ENCODE measurements at places on chromosomes 13 and 19.

DNA sequence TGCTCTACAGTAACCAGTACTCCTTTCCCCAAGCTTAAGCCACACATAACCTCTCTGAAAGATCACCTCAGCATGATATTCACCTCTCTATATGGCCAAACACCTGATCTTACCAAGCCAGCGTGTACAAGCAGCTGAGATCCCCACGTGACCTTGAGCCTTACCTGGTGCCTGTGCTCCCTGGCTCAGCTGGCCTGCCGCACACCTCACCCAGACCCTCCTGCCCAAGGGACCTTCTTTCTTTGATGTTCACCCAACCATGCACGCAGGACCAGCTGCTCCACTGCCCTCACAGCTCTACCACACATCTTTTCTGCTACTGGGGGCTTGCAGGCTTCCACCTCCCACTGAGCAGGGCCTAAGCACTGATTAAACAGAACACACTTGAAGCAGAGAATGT is 9.0 kb downstream of the DHRS12 start:
- no peak for DNase-seq

- no peak for DNase-seq
These were observed 126.9 kb downstream of the STK24 start for GRCh38 chr13:98450026-98450425.

DNA sequence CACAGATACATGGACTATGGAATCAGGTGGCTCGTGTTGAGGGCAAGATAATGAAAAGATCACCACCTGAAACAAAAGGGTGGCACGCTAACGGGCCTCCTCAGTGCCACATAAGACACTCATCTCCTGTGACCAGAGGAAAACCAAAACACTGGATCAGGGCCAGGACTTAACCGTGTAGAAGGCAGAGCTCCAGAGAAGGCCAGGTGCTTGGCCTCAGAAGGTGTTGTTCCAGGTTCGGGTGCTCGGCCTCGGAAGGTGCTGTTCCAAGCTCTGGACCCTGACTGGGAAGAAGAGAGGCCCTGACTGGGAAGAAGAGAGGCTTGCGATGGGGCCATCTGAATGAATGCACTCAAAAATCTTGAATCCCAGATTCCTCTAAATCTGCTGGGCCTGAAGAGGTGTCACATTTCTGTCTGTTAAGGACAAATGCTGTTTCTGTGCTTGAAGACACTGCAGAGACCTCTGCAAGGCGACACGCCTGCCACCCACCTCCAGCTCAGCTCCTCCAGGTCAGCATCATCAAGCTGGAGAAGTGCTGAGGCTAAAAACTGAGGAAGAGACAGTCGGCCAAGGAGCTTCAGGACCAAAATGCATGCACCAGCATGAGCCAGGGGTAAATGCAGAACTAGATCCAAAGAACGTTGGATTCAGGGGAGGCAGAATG is 2.7 kb upstream of the RASA3 start:
- DNase-seq = no peak

- peak; percentile 85 for DNase-seq
These were observed 13.2 kb downstream of the GADD45B start for GRCh38 chr19:2488942-2489731.

Measured in left ventricle myocardium superior (tissue), 1 donor.